ENCODE measurements at places on chromosomes 13 and 19.

GRCh38 chr13:41133951-41134350, 1.3 kb upstream of the KBTBD6 start:
- no peak for DNase-seq

GRCh38 chr13:77980592-77980991, 62.0 kb upstream of the EDNRB start:
- DNase-seq: no peak

DNA sequence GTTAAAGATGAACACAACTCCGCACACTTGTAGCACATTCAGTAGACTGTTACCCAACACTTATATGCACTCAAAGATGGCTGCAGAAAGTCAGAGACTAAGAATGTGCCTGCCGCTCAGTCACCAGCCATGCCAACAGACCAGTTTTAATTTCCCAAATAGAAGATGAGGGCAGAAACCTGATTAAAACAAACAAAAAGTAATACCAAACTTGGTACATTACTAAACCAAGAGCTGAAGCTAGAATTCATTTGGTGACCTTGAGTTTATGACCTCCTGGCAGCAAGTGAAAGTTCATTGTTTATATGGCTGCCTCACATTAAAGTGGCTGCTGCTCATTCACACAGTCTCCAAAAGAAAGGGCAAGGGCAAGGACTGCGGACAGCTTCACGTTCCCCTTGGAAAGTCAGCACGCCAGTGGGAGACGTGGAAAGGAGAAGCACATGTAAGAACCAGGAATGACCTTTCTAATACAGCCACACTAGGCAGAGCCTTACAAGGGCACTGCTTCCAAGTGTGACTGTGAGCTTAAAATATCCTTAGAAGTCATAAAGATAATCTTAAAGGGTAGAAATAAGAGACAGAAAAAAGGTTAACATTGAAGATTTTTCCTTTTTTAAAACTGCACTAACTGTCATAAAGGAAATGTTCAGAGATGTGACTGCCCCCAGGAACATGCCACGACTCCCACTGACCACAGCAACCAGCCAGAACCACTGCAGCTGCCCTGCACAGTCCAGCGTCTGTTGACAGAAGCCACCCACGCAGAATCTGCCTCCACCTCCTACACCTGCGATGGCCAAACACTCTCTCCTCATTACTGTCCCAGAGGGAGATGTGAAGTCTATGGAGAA, 73.5 kb downstream of the STK24 start:
- DNase-seq: no peak

- peak; percentile 63 for DNase-seq
These were observed 713 bp downstream of the KRI1 start for GRCh38 chr19:10565028-10565566.

DNA sequence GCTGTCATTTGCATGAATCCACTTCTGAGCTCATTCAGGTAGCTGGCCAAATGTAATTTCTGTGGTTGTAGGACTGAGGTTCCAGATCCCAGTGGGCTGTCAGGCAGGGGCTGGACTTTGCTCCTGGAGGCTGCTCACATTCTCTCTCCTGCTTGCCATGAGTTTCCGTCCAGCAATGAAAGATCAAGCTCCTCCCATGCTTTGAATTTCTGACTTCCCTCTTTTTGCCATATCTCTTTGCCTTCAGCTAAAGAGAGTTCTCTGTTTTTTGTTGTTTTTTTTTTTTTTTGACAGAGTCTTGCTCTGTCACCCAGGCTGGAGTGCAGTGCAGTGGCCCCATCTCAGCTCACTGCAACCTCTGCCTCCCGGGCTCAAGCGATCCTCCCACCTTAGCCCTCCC, 76.9 kb downstream of the ING1 start:
- no peak for DNase-seq

- DNase-seq: no peak
These were observed 20.3 kb upstream of the TPTE2 start for GRCh38 chr13:19581675-19582074.

DNA sequence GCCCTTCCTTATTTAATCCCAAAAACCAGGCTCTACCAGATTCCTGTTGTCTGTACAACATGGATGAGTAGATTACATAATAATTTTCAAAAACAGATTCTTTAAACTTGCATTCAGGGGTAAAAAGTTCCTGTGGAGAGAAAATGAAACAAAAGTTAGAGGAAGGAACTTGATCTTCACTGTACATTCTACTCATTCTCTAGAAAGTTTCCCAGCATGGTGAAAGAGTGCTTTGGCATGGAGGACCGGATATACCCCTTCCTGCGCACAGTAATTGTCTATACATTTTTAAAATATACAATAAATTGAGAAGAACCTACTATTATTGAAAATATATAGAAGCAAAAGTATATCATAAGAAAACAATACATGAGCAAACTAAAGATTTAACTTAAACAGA, 274.2 kb downstream of the ITGBL1 start:
- no peak for DNase-seq

- DNase-seq: no peak
These were observed 413.5 kb upstream of the SPRY2 start for GRCh38 chr13:80754441-80754840.

DNA sequence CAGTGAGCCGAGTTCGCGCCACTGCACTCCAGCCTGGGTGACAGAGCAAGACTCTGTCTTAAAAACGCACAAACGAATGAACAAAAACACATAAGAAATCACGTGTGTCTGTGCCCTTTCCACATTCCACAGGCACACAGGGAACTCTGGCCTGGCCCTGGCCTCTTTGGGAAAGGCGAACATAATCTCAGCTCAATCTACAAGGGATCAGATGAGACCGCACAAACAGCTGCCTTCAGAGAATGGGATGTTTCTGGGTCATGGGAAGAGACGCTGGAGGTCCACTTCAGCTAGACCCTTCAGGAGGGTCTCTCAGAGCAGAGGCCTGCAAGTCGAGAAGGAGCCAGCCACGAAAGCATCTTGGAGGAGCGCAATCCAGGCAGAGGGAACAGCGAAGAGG, 6.3 kb upstream of the CRTC1 start:
- DNase-seq: no peak

DNA sequence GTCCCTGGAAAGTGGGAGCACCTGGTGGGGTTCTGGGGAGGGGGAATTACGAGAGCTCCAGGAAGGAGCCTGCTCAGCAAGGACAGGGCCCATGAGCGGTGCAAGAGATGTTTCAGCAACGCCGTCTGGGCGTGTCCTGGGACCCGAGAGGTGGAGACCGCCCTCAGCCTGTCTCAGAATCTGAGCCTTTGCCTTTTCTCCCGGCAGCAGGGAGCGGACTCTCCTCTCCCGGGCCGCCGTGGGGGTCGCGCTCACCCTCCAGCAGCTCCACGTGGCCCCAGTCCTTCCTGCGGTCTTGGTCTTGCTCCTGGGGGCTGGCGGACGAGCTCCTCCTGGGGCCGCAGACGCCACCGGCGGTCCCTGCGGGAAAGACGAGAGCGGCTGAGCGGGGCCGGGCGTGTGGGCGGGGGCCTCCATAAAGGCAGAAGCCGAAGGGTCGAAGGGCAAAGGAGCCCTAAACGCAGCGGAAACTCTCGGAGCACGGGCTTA, 714 bp downstream of the POLRMT start:
- DNase-seq: no peak

- DNase-seq: no peak
These were observed 24.1 kb upstream of the NDFIP2 start for GRCh38 chr13:79456656-79457365.

DNA sequence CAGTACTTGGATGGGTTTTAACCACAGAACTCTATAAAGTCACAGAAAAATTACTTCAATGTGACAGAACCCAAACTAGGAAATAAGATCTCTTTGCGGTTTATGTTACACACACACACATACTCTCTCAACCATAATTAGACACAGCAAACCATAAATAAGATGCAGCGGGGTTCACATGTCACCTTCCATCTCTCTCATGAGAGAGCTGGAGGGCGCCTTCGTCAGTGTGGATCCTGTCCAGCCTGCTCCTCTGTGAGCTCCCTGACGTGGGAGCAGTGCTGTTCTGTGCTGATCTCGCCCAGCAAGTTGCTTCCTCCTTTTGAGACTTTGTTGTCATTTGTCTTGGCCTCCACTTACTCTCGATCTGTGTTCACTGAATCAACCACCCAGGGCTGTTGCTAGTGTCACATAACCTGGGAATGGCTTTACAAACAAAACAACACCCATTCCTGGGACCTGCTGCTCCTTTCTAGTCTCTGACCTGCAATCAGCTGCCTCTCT, 204.9 kb upstream of the KL start:
- peak; percentile 9 for DNase-seq

- no peak for DNase-seq
These were observed 109.8 kb downstream of the ZIC5 start for GRCh38 chr13:99861771-99862170.

DNA sequence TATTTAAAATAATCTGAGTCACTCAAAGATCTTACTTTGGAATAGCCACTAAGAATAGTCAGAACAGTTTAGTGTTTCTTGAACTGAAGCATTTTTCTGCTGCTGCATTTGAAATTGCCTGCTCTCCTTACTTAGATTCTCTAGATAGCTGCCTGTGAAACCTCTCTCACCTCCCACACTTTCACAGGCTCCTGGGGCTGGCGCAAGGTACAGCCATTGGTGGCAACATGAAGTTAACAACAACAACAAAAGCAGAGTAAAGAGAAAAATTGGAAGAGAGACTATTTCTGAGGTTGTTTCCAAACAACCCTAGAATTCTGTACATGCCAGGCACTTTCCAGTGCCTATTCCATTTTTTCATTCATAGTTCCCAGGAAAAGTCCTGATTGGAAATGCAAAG, 25.3 kb downstream of the SLITRK5 start:
- DNase-seq: no peak

GRCh38 chr13:32048816-32049215, 17.2 kb downstream of the FRY start:
- no peak for DNase-seq

DNA sequence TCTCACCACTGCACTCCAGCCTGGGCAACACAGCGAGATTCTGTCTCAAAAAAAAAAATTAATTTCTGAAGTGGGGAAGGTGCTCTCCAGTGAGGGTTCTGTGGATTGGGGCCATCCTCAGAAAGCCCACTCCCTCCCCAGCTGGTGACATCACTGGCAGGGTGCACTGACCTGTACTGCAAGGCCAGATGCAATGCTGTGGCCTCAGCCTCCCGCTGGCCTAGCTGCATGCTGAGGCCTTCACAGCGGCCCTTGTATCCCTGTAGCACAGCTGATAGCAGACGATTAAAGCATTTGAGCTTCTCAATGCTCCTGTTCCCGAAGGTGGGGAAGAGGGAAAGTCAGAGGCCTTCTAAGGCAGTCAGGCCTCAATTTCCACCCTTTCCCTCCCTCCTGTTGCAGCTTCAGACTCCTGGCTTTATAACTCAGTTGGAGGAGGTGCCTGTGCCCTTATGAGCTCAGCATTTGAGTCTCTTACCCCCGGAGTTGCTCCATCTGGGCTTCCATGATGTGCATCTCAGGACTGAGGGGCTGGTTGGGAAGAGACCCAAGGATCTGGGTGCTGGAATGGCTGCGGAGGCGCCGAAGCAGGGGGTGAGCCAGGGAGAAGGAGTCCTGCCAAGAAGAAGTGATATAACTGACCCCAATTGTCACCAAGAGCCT, 5.3 kb downstream of the USHBP1 start:
- DNase-seq: peak; percentile 53

GRCh38 chr13:44158881-44159632, 214.6 kb upstream of the SERP2 start:
- peak; percentile 25 for DNase-seq

GRCh38 chr19:11769995-11770394, 3.2 kb downstream of the ZNF441 start:
- DNase-seq: no peak

- no peak for DNase-seq
These were observed 10.1 kb downstream of the COPE start for GRCh38 chr19:18908917-18909619.
